ENCODE measurements at places on chromosomes 7 and 10.

DNA sequence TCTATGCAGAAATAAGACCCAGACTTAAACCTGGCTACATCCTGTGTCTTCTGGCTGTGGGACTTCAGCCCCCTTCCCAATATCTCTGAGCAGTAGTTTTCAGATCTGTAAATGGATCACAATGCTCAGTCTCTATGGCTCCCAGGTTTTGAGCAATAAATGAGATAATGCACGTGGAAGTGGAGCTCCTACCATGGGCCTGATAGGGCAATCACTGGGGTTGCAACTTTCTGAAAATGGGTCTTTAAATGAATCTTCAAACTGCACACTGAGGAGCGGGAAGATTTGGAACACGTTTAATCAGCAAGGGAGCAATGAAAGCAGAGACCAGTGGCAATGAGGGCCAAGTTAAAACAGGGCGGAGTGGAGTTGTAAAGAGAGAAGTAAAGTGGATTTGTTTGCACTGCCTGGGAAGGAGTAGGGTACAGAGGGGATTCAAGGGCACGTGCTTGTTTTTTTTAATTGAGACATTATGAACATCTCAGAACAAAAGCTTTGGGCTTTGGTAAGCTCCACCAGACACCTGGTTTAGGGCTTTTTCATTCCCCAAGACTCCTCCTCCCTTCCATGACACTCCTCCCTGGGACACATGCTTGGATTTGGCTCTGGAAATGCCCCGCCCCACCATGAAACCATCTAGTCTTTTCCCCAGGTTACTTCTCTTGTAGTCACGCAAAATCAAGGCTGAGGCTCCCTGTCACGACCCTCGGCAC lies 42.7 kb downstream of the PAPSS2 start:
- DNase-seq: no peak

- DNase-seq: no peak
These were observed 220.9 kb upstream of the MKLN1 start for GRCh38 chr7:131106681-131107336.

DNA sequence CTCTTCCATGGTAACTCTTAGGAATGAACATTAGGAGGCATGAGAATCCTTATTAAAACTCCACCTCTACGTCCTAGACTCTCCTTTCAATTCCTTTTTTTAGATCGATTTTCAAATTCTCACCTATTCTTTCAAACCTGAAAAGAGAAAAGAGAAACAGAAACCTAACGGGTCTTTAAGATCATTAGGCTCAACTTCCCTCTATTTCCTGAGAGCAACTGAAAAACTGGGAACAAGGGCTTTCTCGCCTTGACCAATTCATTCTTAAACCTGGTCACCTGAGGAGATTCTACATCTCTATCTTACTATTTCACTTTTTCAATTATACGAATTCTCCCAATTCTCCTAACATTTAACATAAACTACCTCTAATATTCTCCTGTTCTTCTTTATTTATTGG lies 2.8 kb downstream of the TFEC start:
- no peak for DNase-seq

DNA sequence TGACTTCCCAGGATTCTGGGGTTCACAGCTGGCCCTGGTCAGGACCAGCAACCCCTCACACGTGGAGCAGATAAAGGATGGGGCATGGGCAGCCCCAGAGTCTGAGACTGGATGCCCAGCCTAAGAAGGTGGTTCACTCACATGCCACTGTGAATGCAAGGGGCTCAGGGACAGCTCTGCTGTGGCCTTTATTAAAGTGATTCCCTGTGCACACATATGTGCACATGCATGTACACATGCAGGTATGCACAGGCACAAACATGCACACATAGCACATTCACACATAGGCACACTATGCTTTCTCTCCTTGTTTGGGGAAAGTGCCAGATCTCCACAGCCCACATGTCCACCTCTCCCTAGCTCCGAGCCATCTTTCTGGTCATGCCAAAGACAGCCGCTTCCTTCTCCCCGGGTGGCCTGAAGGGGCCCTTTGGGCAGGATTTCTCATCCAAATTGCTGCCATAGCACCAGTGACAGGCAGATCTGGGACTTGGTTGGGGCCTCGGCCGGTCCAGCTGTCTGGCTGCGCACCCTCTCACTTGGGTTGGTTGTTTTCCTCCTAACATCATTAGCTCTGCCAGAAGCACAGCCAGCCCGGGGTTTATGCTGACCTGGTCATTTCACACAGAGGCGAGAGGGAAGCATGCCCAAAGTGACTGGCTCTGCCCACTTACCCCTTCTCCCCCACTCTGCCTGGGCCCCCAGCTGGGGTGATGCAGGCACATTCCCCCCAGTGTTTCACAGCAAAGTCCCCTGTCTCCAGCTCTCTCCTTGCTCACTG lies 1.4 kb downstream of the GCK start:
- DNase-seq: no peak

DNA sequence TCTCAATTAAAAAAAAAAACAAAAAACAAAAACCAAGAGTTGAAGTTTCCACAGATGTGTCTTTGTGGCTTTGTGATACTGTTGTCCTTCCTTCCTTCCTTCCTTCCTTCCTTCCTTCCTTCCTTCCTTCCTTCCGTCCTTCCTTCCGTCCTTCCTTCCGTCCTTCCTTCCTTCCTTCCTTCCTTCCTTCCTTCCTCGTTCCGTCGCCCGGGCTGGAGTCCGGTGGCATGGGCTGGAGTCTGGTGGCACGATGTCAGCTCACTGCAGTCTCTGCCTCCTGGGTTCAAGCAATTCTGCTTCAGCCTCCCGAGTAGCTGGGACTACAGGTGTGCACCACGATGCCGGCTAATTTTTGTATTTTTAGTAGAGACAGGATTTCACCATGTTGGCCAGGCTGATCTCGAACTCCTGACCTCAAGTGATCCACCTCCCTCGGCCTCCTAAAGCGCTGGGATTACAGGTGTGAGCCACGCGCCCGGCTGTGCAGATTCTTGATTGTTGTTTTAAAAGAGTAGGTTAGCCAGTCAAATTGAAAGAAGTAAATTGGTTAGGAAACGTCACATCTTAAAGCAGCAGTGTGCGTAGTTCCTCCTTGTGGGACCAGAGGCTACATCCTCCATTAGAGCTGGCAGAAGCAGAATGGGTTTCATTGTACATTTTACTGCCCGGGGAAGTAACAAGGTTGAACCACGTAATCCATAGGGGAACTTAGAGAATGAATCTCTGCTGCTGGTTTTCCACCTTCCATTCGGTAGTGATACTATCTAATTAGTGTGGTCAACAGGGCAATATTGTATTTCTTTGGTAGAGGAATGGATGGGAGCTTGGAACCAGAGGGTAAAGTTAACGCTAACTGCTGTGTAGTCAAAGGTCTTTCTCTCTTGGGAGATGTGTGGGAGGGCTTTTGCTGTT lies 20.6 kb downstream of the DNAJB6 start:
- DNase-seq: no peak

GRCh38 chr7:39144420-39144819 lies 166.7 kb downstream of the POU6F2 start:
- DNase-seq: no peak

DNA sequence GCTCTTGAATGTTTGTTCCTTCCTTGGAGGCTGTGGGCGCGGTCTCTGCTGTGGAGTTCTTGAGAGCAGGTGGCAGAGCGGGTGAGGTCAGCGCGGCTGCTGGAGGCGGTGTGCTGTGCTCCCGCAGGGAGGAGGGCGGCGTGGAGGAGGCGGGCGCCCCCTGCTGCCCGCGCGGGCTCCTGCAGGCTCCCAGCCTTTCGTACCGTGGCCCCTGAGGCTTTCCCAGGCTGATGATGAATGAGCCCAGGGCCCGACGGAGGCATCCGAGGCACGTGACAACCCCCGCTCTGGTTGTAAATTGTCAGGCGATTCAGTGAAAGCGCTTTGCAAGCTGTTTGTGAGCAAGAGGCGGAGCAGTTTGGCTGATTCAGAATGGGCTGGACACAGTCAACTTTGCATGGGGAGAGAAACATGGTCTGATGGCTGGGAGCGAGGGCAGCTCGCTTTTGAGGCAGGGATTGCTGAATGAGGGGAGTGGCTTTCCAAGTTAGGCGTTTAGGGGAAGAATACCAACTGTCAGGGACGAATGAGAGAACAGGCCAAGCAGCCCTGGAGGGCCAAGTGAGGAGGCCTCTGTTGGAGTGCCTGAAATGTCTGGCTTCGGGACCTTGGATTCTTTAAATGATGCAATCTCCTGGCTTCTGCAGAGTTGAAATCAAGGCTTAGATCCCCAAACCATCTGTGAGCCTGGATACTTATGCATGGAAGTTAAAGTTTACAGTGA lies 46.6 kb downstream of the CDHR3 start:
- DNase-seq: peak; percentile 80

DNA sequence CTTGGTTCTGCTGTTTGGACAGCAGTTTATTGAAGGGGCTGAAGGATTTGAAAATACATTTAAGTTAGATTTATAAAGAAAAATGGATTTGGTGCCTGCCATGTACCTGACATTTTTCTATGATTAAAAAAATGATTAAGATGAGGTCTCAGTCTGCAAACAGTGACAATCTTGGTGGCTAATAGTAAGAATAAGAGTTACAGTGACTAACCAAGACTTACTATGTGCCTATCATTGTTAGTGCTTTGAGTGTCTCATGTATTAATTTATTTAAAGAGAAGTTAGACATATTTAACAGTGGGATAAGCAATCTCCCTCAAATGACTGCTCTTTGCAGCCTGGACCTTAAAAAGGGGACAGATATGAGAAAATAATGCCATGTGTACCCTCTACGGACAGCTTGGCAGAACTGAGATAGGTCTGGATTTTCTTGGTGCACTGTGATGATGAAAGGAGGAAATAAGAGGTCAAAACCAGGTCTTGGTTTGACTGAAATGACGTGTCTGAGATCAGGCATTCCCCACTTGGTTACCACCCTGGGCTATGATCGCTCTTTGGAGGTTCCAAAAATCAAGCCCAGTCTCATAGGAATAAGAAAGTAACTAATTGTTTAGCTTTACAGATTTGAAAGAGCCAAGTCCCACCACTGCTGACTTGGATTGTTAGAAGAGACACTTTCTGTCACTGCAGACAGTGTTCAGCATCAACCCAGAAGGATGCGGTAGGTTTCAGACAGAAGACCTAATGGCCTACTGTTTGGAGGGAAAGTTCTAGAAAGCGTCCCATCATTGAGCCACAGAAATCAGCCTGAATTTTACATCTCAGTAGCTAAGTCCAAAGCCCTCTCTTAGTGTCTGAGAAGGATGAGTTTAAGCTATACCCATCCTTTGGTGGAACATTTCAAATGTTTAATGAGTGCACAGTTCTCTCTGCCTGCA lies 2.1 kb downstream of the CASP7 start:
- peak; percentile 3 for DNase-seq

DNA sequence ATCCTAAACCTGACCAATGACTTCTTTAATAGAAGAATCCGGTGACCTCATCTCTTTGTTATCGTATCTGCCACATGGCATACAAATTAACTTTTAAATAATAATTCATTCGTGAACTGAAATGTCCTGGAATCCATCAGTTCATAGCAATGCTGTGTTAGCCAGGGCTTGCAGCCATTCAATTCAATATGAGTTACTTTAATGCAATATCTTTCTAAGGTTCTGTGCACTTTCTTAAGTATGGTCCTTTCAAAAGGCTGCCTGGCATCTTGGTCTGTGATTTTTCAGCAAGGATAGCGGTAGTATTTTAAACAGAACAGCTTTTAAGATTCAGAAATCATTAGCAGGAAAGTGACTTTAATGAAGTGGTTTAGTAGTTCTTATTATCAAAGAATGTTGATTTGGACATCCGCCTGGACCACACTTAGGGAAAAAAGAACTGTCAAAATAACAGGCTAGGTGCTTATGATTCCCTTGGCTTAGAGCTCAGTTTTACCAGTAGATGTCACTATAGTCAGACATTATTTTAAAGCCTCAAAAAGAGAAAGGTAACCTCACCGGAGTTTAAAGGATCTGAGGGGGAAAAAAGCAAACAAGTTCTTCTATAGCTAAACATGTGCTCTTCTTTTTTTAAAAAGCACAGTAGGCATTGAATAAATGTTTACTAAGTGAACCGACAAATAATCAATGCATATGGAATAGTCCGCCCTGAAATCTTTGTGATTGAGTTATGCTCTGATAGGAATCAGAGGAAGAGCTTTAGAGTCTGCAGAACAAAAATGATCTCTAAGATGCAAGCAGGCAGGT lies 22.7 kb downstream of the SLC35G1 start:
- no peak for DNase-seq

DNA sequence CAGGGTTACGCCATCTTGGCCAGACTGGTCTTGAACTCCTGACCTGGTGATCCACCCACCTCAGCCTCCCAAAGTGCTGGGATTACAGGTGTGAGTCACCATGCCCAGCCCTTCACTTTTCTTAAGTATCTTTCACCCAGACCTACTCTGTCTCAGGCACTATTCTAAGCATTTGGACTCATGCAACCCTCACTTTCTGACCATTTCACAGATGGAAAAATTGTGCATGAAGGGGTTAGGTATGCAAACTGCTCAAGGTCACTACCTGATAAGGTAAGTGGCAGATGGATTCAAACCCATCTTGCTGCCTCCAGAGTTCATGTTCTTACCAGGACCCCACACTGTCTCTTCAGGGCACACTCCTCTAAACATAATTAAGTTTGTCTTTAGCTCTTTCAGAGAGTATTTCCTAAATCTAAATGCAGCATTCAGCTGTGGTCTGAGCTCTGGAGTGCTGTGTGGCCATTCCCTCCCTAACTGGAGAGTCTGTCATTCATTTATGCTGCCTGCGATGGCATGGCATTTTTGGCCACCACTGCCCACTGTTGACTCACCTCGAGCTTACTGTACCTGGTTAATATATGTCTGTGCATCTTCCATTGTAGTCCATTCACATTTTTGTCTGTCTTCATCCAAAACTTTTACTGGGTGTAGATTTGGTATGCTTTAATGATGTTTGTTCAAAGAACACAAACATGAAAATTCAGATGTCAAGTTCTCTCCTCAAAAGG lies 88.4 kb downstream of the CCDC71L start:
- DNase-seq: no peak

DNA sequence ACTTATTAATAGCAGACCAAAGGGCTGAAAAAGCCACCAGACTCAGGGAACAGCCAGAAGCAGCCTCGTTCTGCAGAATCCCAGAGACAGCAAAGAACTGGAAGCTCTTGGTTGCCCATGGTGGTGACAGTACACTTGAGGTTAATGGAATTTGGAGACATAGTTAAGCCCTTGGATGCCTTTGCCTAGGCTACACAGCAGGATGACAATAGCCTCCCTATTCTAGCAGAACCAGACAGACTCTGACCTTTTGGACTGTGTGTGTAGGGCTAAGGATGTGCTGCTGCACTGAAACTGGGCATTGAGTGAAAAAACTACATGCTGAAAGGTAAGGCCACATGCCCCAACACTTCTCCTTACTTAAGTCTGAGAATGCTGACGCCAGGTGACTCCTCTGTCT lies 22.7 kb downstream of the OTUD1 start:
- DNase-seq: no peak

DNA sequence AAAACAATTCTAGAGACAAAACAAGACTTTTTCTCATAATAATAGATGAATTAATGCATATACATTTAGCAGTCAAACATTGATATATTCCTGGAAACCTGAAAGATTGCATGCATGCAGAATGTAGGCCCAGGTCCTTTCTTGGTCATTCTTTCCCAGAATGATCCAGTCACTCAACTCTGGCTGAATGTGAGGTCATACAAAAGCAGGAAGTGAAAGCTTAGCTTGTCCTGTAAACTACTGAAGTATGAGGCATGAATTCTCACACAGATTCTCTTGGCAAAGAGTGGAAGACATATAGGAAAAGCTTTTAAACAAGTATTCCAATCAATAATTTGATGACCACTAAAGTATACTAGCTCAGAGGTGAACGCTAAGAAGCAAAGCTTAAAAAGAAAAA lies 253.9 kb downstream of the PPP1R3A start:
- no peak for DNase-seq

- no peak for DNase-seq
These were observed 90.5 kb downstream of the INHBA start for GRCh38 chr7:41612386-41612785.
